HEK293T (cell line): ENCODE measurements at places on chromosomes 12 and 14.

- no peak for DNase-seq
These were observed 61.4 kb downstream of the RASSF3 start for GRCh38 chr12:64671681-64672080.

DNA sequence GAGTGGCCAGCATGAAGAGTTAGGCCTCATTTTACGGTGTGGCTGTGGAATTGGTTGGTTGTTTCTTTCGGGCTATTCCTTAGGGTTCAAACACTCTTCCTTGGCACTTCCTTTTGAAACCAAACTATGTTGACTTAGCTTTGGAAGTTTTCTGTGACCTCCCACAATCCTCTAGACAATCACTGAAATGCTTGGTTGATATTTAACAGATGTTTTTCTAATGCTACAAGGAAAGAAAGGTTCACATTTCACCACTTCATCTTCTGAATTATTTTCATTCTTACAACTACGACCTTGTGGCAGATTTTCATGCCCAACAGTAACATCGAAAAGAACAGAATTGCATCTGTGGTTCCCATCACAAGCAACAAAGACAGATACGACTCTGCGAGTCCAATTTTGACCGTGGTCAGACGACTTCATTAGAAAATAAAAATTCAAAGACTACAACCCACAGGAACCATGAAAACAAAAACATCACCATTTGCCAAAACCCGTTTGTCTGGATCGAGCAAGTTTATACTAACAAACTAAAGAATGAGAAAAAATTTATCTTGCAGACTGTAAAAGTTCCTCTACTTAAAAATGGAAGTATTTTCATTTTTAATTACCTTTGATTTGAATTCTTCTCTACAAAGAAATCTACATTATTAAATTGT is 16.9 kb downstream of the PRKAB1 start:
- DNase-seq = no peak

DNA sequence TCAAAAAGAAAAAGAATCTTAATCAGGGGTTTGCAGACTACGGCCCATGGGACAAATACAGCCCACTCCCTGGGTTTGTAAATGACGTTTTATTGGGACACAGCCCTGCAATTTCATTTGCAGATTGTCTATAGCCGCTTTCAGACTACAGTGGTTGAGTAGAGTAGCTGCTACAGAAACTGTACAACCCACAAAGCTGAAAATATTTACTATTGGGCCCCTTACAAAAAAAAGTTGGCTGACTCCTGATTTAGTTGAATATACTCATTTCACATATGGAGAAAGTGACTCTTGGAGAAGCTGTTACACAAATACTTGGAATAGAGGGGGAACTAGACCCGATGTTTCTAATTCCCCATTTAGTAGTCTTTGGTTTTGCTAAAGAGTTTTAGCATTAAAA is 162.5 kb upstream of the NOS1 start:
- no peak for DNase-seq

DNA sequence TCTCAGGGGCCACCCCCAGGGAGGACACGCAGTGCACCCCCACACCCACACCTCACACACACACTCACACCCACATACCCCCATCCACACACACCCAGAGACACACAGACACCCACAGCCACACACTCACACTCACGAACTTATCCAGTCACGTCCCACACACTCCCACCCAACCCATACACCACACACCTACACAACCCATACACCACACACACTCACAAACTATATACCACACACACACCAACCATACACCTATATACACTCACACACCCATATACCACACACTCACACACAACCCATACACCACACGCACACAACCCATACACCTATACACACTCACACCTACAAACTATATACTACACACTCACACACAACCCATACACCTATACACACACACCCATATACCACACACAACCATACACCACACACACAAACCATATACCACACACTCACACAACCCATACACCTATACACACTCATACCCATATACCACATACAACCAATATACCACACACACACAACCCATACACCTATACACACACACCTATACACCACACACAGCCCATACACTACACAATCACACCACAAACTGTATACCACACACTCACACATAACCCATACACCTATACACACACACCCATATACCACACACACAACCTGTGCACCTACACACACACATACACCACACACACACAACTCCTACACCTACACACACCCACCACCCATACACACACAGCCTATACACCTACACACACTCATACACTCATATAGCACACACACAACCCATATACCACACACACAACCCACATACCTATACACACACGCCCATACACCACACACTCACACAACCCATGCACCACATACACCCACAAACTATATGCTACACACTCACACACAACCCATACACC is 42.7 kb downstream of the TMEM121 start:
- DNase-seq = no peak

DNA sequence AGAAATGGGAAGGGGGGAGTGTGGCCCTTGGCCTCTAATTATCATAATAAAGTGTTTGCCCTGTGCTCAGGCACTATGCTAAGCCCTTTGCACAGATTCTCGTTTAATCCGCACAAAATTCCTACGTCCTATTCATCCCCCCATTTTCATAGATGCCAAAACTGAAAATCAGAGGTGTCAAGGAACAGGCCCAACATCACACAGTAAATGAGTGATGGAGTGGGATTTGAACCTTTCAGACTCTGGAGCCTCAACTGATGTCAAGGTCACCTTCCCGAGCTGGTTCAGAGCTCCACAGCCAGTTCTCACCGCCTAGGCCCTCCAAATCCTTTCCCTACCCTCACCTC is 80.7 kb downstream of the IRF2BPL start:
- DNase-seq = no peak
